SK-MEL-5 (cell line): ENCODE measurements at places on chromosomes 2 and 18. TPM values are rescaled to one million over a fixed set of nuclear protein-coding genes. Genes with fewer than 3 reads are reported as not detected.
A peak's percentile ranks its signal among the peaks of the same experiment; 100 is the strongest.

- peak; percentile 71 for DNase-seq
Observed at GRCh38 chr18:9914584-9915290, 921 bp downstream of the VAPA start.

DNA sequence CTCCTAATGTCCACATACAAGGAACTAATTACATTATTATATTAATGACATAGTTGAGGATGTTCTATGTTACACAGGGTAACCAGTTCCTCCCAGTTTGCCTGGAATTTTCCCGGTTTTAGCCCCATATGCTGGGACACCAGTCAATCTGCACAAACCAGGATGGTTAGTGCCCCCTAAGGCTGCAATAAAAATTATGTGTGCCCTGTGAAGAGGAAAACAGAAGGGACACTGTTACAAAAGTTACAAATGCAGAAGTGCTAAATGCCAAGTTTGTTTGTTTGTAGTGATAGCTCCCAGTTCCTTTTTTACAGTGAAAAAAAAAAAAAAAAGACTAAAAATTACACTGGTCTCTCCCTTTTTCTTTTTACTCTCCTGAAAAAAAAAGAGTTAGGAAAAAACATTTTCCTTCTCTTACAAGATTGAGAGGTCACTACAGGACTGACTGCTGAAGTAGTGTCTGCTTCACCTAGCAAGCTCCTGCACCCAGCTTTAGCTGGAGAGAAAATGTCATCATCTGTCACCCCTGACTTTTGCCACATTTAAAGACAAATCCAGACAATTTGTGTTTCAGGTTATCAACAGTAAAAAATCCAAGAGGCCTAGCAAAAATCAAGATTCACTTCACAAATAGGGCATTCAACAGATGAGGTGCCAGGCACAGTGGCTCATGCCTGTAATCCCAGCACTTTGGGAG is 3.2 kb downstream of the ANKRD44 start:
- DNase-seq, result peak; percentile 87

DNA sequence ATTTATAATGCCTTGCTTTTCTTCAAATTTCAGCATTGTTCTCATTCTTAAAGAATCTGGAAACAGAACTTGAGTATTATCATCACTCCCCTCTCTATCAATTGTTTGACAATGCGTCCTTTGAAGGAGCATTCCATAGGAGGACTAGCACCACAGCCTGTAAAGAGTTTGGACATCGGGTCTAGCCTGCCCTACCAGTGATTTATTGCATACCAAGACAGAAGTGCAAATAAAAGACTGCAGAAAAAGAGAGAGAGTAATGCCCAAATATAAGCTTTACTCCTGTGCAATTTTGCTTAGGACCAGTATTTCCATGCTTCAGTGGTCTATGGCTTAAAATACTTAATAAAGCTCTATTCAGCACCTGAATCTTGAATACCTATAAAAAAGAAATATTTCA is 55.4 kb upstream of the MAP2 start:
- DNase-seq, result no peak

- no peak for DNase-seq
Observed at GRCh38 chr2:65658881-65659280, 226.5 kb upstream of the SPRED2 start.

- no peak for DNase-seq
Observed at GRCh38 chr2:158618891-158619490, 162.2 kb downstream of the PKP4 start.

GRCh38 chr2:127321303-127321702 is 27.4 kb upstream of the ERCC3 start:
- no peak for DNase-seq

ERICH2 gene
- 0.45 and 1.4 TPM in 2 replicates for total RNA-seq

- DNase-seq, result no peak
Observed at GRCh38 chr2:165678882-165679281, 115.2 kb downstream of the GALNT3 start.

GRCh38 chr2:233062451-233062850 is 2.3 kb downstream of the INPP5D start:
- no peak for DNase-seq

DNA sequence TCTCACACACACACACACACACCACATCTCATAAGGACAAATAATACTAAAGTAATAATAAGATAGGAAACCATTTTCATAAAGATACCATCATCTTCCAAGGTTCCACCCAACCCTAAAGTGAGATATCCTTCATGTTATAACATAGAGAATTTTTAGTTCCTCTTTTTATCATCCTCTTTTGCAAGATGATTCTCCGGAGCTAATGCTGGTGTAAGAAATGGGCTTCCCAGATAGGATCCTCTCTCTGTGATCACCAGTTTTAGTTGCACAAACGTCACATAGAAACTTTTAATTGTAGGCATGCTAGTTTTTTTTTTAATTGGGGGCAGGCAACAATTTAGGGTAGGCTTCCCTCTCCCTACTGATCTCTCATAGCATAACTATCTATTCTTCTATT is 49.6 kb downstream of the ARHGAP25 start:
- no peak for DNase-seq

FEV gene
- total RNA-seq, result not detected in 2 replicates
